Astrocyte (in vitro differentiated cells and primary cell): ENCODE measurements at places on chromosomes 1 and 21.

DNA sequence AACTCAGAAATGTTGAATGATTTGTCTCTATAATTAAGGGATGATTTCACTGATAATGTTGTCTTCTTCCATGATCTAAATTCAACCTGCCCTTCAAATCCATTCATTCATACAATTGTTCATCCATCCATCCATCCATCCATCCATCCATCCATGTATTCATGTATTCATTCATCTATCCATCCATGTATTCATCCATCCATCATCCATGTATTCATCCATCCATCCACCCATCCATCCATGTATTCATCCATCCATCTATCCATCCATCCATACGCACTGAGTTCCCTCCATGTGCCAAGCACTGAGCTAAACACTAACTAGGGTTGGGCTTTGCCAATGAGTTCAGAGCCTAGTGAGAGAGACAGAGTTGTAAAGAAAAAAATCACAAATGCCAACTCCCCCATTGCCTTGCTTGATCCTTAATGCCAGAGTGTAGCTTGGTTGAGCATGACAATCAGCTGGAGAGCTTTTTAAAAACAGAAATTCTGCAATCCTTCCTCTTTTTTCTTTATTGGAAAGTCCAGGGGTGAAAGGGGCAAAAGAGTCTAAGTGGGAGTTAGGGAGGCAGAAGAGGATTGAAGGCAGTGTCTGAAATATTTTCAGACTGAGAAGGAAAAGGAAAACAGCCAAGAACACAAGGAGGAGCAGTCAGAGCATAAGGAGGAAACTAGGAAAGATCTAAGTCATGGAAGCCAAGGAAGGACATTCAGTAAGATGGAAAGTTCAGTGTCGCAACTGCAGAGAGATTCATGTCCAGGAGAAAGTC, 92.4 kb upstream of the ERG start:
- no peak overlapping the region for H3K27ac ChIP-seq
- peaks cover 26% of the 10 kb centered on the region for H3K27me3 ChIP-seq
- no peaks in the 10 kb centered on the region for H3K36me3 ChIP-seq

GRCh38 chr1:25033828-25034705, 104.0 kb upstream of the RUNX3 start:
- H3K4me1 ChIP-seq, result peaks cover 31% of the 10 kb centered on the region
- DNase-seq, result no peak
- H3K36me3 ChIP-seq, result no peaks in the 10 kb centered on the region
- H3K27me3 ChIP-seq, result peaks cover 1% of the 10 kb centered on the region

GRCh38 chr1:10549904-10550664, 75.3 kb downstream of the PEX14 start:
- H3K36me3 ChIP-seq, result no peaks in the 10 kb centered on the region
- no peaks in the 10 kb centered on the region for H3K27me3 ChIP-seq
- no peak overlapping the region for H3K4me3 ChIP-seq
- no peaks in the 10 kb centered on the region for H3K4me1 ChIP-seq
- H3K27ac ChIP-seq, result no peak overlapping the region

GRCh38 chr21:18722193-18722592, 318.6 kb upstream of the TMPRSS15 start:
- no peaks in the 10 kb centered on the region for H3K27me3 ChIP-seq
- no peaks in the 10 kb centered on the region for H3K4me1 ChIP-seq
- H3K36me3 ChIP-seq, result no peaks in the 10 kb centered on the region
- H3K4me3 ChIP-seq, result no peak overlapping the region
- no peak overlapping the region for H3K27ac ChIP-seq
